Left renal pelvis (tissue), 4 donors: ENCODE measurements at places on chromosomes 3 and 15.

DNA sequence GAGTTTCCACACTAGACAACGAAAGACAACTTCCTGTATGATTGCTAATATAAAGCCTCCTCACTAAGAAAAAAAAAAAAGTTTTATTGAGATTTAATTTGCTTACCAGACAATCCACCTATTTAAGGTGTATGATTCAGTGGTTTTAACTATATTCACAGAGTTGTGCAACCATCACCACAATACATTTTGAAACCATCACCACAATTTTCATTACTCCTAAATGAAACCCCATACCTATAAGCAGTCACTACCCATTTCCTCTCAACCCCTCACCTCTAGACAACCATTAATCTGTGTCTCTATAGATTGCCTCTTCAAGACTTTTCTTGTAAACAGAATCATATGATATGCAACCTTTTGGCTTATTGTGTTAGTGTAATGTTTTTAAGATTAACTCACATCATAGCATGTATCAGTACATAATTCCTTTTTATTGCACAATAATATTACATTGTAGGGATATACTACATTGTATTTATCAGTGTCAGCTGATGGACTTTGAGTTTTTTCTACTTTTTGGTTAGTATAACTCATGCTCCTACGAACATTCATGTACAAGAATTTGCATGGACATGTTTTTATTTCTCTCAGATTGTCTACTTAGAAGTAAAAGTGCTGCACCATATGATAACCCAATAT, 339.7 kb downstream of the NLGN1 start:
- DNase-seq: no peak

GRCh38 chr3:133991209-133991608, 38.5 kb downstream of the SLCO2A1 start:
- no peak for DNase-seq

DNA sequence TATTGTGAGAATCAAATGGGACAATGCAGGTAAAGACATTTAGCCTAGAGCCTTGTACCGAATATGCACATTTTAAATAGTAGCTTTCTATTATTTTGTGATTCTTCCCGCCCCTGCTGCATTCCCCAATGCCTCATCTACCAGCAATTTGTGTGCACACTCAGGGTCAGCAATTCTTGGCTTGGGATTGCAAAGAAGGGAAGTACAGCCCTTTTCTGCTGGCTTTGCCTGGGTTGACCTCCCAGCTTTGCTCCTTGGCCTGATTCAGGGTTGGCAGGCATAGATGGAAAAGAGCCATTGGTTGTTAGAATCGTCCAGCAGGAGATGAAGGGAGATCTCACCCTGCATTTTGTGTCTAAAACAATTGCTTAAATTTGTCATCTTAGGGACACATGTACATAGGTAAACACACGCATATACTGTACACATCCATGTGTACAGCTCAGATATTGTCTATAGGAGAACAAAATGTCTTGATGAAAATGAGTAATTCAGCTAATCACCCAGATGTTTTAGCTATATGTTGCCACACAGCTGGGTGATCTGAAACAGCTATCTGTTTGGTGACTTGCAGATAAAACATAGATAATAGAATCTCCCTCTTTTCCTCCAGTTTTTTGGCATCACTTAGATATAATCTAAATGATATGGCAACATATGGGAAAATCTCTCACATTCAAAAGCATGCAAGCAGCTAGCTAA, 340.9 kb upstream of the TBL1XR1 start:
- no peak for DNase-seq

DNA sequence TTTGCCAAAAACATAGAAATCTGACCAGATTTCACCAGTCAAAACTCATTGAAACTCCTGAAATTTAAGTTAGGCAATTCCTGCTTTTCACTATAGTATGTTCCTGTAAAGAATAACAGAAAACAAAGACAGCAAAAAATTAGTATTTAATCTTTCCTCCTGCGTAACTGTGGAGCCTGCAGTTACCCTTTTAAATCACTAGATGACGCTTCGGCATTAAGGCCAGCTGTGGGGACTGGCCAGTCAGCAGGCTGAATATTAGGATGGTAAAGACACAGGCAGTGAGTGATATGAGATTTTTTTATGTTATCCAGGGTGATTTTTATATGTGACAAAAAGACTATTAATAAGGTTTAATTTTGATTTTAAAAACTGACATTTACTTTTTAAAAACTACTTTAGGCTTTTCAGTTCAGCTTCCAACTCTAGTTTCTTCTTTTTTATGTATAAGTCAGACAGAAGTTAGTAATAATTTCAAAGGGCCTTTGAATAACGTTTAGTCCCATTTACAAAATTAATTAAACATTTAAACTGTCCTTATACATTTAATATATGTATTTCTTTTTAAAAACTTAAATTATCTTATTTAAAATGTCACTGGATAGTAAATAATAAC, 165.1 kb downstream of the PPM1L start:
- no peak for DNase-seq

- no peak for DNase-seq
These were observed 24.7 kb downstream of the ARHGAP31 start for GRCh38 chr3:119318876-119319275.

DNA sequence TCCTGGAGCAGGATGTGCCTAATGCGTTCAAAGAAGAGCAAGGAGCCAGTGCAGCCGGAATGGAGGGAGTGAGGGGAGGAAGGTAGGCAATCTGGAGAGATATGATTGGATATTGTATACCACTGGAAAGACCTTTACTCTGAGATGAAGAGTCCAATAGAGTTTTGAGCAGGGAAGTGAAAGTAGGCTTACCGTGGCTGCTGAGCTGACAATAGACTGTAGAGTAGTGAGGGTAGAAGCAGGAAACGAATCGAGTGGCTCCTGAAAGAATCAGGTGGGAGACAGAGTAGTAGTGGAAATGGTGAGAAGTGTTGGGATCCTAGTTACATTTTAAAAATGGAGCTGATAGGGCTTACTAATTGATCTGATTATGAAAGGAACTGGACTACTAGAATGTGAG, 51.8 kb upstream of the NUDT16 start:
- DNase-seq: no peak

DNA sequence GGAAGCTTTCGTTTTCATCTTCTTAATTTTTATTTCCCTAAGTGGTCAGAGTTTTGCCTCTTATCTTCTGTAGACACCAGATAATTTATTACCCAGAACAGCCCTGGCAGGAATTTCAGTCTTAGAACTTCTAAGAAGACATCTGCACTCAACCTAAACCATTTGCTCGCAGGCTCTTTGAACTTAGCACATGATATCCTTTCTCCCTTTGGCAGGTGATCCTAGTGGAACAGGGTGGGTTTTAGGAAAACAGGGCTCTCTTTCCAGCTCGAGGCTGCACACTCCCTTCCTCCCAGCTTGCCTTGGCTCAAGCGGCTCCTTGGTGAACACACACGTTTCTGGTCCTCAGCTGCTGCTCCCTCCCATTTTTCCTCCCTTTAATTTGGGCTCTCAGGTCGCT, 116.5 kb downstream of the THSD4 start:
- DNase-seq: no peak

DNA sequence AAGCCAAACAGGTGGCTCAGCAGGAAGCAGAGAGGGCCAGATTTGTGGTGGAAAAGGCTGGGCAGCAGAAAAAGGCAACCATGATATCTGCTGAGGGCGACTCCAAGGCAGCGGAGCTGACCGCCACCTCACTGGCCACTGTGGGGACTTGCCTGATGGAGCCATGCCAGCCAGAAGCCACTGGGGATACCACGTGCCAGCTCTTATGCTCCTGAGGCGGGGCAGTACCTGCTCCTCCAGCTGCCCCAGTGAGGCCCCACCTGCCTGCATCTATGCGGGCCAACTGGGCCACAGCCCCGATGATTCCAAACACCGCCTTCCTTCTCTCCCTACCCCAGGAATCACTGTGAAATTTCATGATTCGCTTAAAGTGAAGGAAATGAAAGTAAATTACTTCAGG, 22.9 kb upstream of the ARIH1 start:
- DNase-seq: no peak
